ENCODE measurements at places on chromosomes 5 and 9.

GRCh38 chr5:133088064-133088463, 36.3 kb downstream of the HSPA4 start:
- no peak for DNase-seq

- no peak for DNase-seq
These were observed 109.4 kb downstream of the ANKRD55 start for GRCh38 chr5:56123531-56124243.

DNA sequence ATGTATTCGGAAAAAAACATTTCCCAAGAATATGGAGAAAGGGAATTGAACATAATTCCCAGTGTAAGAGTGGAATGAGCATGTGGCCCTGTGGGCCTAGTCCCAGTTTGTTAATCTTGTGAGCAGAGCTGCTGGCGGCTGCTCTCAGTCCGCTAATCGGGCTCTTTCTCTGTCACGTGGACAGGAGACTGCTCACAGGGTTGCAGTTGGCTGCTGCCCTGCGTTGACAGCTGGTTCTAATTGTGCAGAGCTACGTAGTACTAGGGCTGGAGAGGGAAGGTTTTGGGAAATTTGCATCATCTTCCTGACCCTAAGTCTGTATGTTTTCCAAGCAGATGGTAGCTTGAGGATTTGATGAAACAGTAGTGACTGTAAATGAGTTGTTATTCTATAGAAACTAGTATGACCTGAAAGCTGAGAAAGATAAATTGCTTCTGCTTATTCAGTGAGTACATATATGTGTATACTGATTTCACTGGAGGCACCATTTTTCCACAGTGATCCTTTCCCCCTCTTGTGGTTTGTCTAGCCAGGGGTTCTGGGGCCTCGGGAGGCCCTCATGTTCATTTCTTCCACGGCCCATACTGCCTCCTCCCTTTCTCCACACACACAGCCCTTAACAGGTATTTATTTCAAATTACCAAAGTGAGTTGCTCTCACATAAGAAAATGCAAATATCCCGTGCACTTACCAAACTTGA, 100.6 kb downstream of the ANGPTL2 start:
- peak; percentile 94 for DNase-seq

DNA sequence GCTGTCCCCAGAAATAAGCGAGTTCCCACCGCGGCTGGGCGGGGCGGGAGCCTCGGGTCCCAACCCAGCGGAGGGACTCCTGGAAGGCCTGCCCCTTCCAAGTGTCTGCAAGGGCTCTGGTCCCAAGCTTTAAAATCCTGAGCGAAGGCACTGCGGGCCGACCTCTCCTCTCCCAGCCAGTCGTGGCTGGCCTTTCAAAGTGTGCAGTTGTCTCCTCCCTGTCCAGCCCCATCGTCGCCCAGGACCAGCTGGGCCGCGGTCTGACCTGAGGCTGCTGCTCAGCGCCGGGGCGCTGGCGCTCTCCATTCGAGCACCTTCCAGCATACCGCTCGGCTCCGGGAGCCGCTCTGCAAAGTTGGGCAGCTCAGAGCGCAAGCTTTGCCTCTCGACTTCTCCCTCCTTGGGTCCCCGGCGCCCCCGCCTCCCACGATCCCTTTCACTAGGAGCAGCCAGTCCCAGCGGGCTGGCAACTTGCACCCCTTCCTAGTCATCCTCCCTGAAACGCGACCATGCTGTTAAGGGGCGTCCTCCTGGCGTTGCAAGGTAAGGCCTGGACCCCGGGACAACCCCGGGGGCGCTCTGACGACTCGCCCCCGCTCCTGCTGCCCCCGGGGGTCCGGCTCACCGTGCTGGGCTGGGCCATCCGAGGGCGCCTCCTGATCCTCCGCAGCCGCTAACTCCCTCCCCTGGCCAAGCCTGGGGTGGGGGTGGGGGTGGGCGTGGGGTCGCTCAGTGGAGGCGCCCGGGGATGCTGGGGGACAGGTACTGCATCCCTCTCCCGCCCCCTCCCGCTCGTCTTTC, at the start of gene MAMDC2:
Gene MAMDC2 (plus strand): TSS at position 160 of the 801 bp plus-strand sequence. CDS start 350 bp downstream, at position 510.
- DNase-seq: peak; percentile 40

- no peak for DNase-seq
These were observed 65.4 kb upstream of the SLC1A1 start for GRCh38 chr9:4424891-4425290.

DNA sequence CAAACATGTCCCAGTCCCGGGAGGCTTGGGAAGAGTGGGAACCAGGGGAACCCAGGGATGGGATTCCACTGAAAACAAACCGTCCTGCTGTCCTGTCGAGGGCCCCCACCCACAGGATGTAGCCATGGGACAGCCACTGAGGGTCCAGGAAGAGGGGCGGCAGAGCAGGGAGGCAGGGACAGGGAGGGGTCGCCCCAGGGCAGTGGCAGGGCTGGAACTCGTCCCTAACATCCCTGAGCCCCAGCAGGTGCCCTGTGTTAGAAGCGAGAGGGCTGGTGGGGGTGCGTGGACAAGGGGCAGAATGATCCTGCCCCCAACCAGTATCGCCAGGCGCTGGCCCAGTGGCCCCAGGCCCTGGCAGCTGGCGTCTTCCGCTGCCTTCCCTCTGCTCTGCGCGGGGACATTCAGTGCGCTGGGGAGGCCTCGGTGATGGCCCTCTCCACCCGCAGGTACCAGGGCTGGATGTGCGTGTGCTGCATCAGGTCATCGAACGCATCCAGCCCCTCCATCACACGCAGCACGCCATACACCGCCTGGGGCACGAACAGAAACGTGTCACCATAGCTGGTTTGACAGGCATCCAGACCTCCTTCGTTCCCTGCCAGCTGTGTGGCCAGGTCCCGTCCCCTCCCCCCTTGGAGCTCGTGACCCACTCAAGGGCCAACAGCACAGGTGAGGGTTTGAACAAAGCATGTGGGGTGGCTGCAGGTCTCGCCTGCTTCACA, 6.6 kb downstream of the PTGES2 start:
- no peak for DNase-seq

GRCh38 chr9:137406876-137407589, 15.9 kb downstream of the EXD3 start:
- DNase-seq: no peak

DNA sequence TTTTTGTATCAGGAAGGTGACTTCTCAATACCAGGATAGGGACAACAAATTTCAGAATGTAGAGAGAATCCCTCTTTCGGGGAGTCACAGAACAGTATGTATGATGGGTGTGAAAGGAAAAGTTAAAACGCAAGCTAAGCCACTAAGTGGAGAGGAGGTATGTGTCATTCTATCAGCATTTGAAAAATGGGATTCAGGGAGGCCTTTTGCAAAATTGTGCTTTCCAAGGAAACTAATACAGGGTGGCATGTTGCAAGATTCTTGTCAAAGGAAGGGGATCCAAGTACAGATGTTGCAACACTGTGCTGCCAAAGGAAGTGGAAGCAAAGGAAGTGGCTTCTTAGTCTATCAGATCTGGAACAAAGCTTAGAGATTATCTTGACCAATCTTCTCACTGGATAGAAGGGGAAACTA, 12.6 kb upstream of the TNIP1 start:
- peak; percentile 77 for DNase-seq

DNA sequence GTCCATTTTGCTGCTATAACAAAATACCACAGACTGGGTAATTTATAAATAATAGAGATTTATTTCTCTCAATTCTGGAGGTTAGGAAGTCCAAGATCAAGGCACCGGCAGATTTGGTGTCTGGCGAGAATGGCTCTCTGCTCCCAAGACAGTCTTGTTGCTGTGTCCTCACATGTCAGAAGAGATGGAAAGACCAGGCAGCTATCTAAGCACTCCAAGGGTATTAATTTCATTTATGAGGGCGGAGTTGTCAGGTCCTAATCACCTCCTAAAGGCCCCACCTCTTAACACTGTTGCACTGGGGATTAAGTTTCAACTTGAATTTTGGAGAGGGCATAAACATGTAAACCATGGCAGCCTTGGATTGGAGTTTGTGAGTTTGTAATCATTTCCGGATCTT, 30.3 kb downstream of the ADCY2 start:
- DNase-seq: no peak

- DNase-seq: no peak
These were observed 129.6 kb upstream of the PPP1R26 start for GRCh38 chr9:135350003-135350315.

DNA sequence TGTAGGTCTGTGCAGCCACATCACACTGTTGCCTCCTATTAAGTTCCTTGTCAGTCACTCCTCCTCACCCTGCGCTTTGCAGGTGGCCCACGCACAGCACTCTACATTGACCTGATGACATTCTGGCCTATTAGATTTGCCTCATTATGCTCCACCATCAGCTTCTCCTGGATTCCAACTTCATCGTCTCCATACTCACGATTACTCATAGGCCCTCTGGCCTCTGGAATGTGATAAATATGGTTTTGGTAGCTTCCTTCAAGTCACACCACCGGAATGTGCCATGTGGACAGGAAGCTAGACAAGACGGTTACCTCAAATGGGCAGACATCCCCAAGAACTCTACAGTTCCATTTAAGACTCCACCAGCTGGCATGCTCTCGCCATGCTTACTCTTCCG, 158.0 kb upstream of the LHFPL2 start:
- no peak for DNase-seq

DNA sequence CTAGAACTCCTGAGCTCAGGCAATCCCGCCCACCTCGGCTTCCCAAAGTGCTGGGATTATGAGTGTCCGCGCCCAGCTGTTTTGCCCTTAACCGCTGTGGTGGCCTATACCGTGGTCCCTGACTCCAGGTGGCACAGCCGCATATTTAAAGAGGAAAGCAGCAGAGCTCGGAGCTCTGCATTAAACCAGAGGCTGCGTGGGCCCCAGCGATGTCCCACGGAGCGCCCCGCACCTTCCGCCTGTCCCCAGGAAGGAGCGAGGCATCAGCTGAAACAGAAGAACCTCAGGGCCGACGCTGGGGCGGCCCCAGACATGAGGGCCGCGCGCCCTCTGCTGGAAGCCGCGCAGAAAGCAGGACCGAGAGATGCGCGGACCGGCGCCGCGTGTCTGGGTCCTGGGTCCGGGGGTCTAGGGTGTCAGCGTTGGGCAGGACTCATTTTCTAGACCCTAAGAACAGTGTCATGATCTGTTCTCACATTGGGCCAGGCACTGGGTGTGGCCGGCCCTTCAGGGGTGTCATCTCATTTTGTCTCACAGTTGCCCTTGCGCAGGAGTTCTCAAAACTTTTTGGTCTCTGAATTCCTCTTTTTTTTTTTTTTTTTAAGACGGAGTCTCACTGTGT, 37.7 kb downstream of the LAMC3 start:
- no peak for DNase-seq

GRCh38 chr5:107979291-107979690, 308.6 kb upstream of the EFNA5 start:
- no peak for DNase-seq

- no peak for DNase-seq
These were observed 254.6 kb downstream of the MTRR start for GRCh38 chr5:8123559-8123958.

DNA sequence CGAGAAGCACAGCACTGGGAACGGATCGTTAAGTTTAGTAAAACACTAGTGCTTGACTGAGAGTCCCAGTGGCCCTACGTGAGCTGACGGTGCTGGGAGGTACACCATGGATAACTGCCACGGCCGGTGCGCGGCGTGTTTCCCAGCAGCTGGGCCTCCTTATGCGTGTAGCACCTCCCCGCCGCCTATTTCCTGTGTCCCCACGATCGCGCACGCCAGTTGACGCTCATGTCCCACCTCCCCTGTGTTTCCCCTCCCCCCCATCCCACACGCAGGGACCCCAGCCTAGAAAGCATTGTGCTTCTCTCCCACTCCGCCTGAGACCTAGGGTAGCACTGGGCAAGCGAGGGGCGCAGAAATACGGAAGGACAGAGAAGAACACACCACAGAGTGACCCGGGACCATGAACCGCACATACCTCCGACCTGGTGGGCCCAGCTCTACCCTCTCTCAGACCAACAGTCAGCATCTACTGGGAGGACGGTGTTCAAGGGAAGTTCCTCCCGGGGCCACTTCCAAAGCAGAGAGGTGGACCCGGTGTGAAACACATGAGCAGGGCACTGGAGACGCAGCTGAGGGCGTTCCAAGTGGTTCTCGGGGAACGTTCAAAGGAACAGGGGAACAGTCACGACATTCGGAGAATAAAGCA, 45.6 kb downstream of the DBH start:
- no peak for DNase-seq

DNA sequence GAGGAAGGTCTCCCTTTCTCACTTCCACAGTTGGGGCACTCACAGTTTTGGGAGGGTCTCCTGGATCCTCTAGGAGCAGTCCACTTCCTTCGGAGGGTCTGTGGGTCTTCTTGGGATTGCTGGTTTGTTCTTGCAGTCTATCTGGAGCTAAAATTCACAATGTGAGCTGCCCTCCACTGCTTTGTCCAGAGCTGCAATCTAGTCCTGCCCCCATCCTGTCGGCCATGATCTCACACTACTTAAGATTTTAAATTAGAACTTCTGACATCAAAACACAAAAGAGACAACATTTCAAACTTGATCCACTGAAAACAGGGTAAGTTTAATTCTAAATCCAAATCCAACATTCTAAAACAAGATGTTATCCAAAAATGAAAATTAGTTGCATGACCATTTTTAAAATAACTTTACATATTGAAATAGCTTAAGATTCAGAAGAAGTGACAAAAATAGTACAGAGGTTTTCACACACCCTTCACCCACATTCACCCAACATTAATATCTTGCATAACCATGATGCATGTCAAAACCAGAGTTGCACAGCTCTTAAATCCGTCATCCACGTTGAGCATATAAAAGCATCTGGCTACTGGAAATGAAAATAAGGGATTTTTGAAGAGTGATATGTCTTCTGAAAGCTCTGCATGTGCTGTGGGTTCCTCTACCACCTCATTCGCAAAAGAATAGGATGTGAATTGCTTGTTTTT, 113.7 kb upstream of the EPB41L4A start:
- no peak for DNase-seq

GRCh38 chr9:28293369-28294090, 720.2 kb upstream of the C9orf72 start:
- DNase-seq: no peak

DNA sequence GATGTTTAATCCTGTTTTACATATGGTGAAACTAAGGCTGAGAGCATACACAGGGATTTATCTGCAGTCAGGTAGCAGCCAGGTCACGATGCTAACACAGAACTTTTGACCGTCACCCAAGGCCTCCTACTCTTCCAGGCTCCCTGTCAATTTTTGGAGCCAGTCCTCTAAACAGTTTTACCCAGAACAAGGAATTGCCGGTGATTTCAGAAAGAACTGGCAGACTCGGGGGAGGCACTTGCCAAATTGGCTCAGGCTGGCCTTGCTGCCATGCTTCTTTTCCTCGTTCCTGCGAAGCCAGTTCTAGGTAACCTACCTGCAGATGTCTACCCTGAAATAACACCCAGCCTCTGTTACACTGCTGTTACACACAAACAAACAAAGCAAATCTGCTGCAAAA, 21.2 kb downstream of the GRIA1 start:
- no peak for DNase-seq

DNA sequence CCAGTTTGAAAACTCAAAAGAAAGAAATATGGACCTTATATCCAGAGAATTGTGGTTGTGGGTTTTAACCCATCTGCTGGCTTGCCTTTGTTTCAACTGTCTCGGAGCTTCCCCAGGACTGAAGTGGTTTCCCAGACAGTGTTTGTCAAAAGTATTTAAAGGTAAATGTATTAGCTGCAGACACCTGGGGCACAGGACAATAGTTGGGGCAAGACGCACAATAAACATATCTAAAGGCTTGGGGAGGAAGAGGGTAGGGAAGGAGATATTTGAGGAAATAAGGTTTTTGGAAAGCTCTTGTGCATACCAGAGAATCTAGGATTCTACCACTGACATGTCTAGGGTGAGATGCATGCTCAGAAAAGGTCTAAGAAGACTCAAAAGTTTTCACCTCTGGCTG, 99.0 kb downstream of the ADAMTS2 start:
- no peak for DNase-seq

GRCh38 chr5:115333164-115333563, 36.7 kb upstream of the CCDC112 start:
- no peak for DNase-seq

Data from gastrocnemius medialis (tissue), 4 donors.